ENCODE measurements at places on chromosomes 1 and 21.

GRCh38 chr21:34875830-34876229 is 173.3 kb downstream of the RUNX1 start:
- no peak for DNase-seq
- H3K27ac ChIP-seq = no peak overlapping the region
- no peak overlapping the region for H3K4me3 ChIP-seq
- H3K27me3 ChIP-seq = no peaks in the 10 kb centered on the region
- H3K4me1 ChIP-seq = no peaks in the 10 kb centered on the region
- peaks cover 86% of the 10 kb centered on the region for H3K36me3 ChIP-seq

- H3K27me3 ChIP-seq = no peaks in the 10 kb centered on the region
- H3K36me3 ChIP-seq = peaks cover 28% of the 10 kb centered on the region
These were observed 47.5 kb downstream of the PCNT start for GRCh38 chr21:46371204-46372013.

- H3K27ac ChIP-seq = no peak overlapping the region
- no peak for DNase-seq
- no peaks in the 10 kb centered on the region for H3K27me3 ChIP-seq
- H3K4me1 ChIP-seq = no peaks in the 10 kb centered on the region
These were observed 101.1 kb downstream of the CDC7 start for GRCh38 chr1:91601554-91602376.

GRCh38 chr1:154593390-154593789 is 14.6 kb downstream of the ADAR start:
- H3K4me1 ChIP-seq = no peaks in the 10 kb centered on the region
- H3K4me3 ChIP-seq = no peak overlapping the region
- no peak overlapping the region for H3K27ac ChIP-seq
- DNase-seq = no peak
- peaks cover 88% of the 10 kb centered on the region for H3K36me3 ChIP-seq

DNA sequence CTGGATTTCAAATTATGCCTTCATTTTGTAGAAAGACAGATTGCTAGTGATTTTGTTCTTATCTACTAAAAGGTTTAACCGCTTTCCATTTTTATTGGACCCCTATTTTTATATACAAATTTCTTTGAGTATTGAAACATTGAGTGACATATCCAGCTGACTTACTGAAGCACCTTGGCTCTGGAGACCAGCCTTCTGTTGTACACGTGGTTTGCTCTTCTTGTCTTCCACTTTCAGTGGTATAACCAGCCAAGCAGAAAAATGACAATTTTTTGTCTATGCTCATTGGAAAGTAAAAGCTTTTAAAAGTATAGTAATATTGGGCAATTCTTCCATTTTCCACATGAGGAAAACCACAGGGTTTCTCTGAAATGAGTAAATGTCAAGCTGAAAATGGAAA is 4.4 kb downstream of the F13B start:
- H3K36me3 ChIP-seq = no peaks in the 10 kb centered on the region
- H3K27me3 ChIP-seq = no peaks in the 10 kb centered on the region
- H3K27ac ChIP-seq = no peak overlapping the region
- no peaks in the 10 kb centered on the region for H3K4me1 ChIP-seq

- DNase-seq = no peak
- H3K4me3 ChIP-seq = no peak overlapping the region
- H3K36me3 ChIP-seq = no peaks in the 10 kb centered on the region
- H3K27me3 ChIP-seq = no peaks in the 10 kb centered on the region
- H3K4me1 ChIP-seq = peaks cover 4% of the 10 kb centered on the region
These were observed 142.5 kb downstream of the TIAM1 start for GRCh38 chr21:31201548-31201947.

- 0 out of 2 replicates have a peak, but pooled peaks cover 4% of the 10 kb centered on the region for H3K36me3 ChIP-seq
- no peaks in the 10 kb centered on the region for H3K4me1 ChIP-seq
- no peaks in the 10 kb centered on the region for H3K27me3 ChIP-seq
- H3K4me3 ChIP-seq = no peak overlapping the region
These were observed 186.9 kb downstream of the VPS13D start for GRCh38 chr1:12416744-12417143.

- H3K36me3 ChIP-seq = no peaks in the 10 kb centered on the region
- H3K27me3 ChIP-seq = peaks cover 12% of the 10 kb centered on the region
- no peak overlapping the region for H3K27ac ChIP-seq
- DNase-seq = no peak
- H3K4me1 ChIP-seq = no peaks in the 10 kb centered on the region
- H3K4me3 ChIP-seq = no peak overlapping the region
These were observed 149.4 kb upstream of the COL6A1 start for GRCh38 chr21:45831991-45832740.

DNA sequence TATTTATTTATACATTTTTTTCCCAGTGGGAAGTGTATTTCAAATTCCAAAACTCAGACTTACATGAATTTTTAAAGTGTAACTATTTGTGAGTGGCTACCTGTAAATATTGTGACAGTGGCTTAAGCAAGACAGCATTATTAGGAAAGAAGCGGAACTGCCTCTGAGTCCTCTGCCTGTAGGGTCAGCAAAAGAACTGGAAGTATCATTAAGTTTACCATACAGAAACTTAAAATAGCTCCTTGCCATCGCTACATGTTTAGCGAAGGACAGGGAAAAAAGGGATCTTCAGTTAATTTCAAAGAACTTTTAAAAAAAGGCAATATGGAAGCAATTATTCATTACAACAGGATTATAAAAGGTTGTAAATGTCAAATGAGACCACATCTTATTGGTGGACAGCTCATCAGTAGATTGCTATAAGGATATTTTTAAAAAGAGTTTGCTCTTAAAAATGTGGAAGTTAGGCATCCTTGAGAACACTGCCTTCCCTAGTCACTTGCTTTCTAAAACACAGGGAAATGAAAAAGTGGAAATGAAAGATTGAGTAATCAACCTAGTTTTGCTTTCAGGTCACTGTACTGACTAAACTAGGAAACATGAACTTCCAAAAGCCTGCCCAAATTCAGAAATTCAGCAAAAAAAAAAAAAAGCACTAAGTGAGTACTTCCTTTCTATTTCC is 39.2 kb downstream of the NSL1 start:
- H3K36me3 ChIP-seq = peaks cover 3% of the 10 kb centered on the region
- no peak overlapping the region for H3K4me3 ChIP-seq
- DNase-seq = no peak
- H3K27me3 ChIP-seq = no peaks in the 10 kb centered on the region
- no peak overlapping the region for H3K27ac ChIP-seq
- peaks cover 6% of the 10 kb centered on the region for H3K4me1 ChIP-seq

Measured in SJCRH30 (cell line).